Type B pancreatic cell (in vitro differentiated cells): ENCODE measurements at places on chromosomes 13 and 19. TPM values are rescaled to one million over a fixed set of nuclear protein-coding genes. Genes with fewer than 3 reads are reported as not detected.

Gene C13orf42
- total RNA-seq, result not detected in 2 replicates

Gene GARIN5A
- total RNA-seq, result 1.9 and 5.2 TPM in 2 replicates

Gene SLC10A2
- 1.7 and 3.0 TPM in 2 replicates for total RNA-seq

Gene RHPN2
- 31.6 and 81.6 TPM in 2 replicates for total RNA-seq

Gene MED26
- 12.5 and 12.8 TPM in 2 replicates for total RNA-seq

Gene CBLC
- total RNA-seq, result 13.9 and 37.7 TPM in 2 replicates

Gene CPT1C
- 7.8 and 65.0 TPM in 2 replicates for total RNA-seq

Gene RTBDN
- total RNA-seq, result not detected in 2 replicates

Gene PGLYRP2
- not detected in 2 replicates for total RNA-seq

Gene FAM83E
- 6.1 and 8.1 TPM in 2 replicates for total RNA-seq

Gene ATP1A3
- 5.6 TPM in 1 of 2 replicates, not detected in the other for total RNA-seq

Gene REEP6
- total RNA-seq, result 17.3 and 34.5 TPM in 2 replicates

Gene CYP2F1
- total RNA-seq, result not detected in 2 replicates

Gene PSG1
- total RNA-seq, result not detected in 2 replicates

Gene PDE4C
- total RNA-seq, result 0.33 and 0.89 TPM in 2 replicates

Gene NDUFA13
- 396 and 419 TPM in 2 replicates for total RNA-seq

Gene ADGRE3
- not detected in 2 replicates for total RNA-seq

Gene ADM5
- total RNA-seq, result 1.7 and 3.2 TPM in 2 replicates

Gene SPHK2
- 44.0 and 47.1 TPM in 2 replicates for total RNA-seq

Gene ATP8B3
- total RNA-seq, result 0.48 and 1.5 TPM in 2 replicates

Gene ZNF486
- 15.3 TPM in 2 replicates for total RNA-seq

Gene IGFL3
- total RNA-seq, result not detected in 2 replicates

Gene GNG7
- total RNA-seq, result 3.8 and 12.2 TPM in 2 replicates

Gene NTF4
- total RNA-seq, result 3.9 and 5.2 TPM in 2 replicates

Gene PTPRH
- 3.9 and 4.3 TPM in 2 replicates for total RNA-seq

Gene SEMA6B
- 1.7 and 9.5 TPM in 2 replicates for total RNA-seq

Gene CYP2A6
- total RNA-seq, result not detected in 2 replicates

Gene BEST2
- 0.14 TPM in 1 of 2 replicates, not detected in the other for total RNA-seq

Gene C19orf85
- not detected in 2 replicates for total RNA-seq

Gene TNFSF13B
- 0.45 and 1.8 TPM in 2 replicates for total RNA-seq

Gene ACP4
- not detected in 2 replicates for total RNA-seq

Gene CDX2
- 11.3 and 31.8 TPM in 2 replicates for total RNA-seq

Gene CBY2
- not detected in 2 replicates for total RNA-seq

Gene GRIK5
- 1.8 and 5.8 TPM in 2 replicates for total RNA-seq

Gene TEX29
- total RNA-seq, result 0.62 and 0.92 TPM in 2 replicates

Gene MEF2B
- 1.5 and 1.6 TPM in 2 replicates for total RNA-seq

Gene SHISA7
- total RNA-seq, result 0.05 and 0.22 TPM in 2 replicates

Gene ZNF616
- total RNA-seq, result 18.7 and 26.5 TPM in 2 replicates

Gene NECTIN2
- total RNA-seq, result 123 and 203 TPM in 2 replicates

Gene CCDC70
- not detected in 2 replicates for total RNA-seq

Gene SIGLEC8
- total RNA-seq, result not detected in 2 replicates

Gene RNF113B
- not detected in 2 replicates for total RNA-seq

Gene ZNF324B
- 9.3 and 12.7 TPM in 2 replicates for total RNA-seq

Gene MYPOP
- 8.0 and 8.5 TPM in 2 replicates for total RNA-seq

Gene KLF1
- total RNA-seq, result not detected in 2 replicates

Gene SYT5
- 5.0 and 9.1 TPM in 2 replicates for total RNA-seq

Gene MUC16
- 119 and 342 TPM in 2 replicates for total RNA-seq

Gene SPACA6
- 12.8 and 28.7 TPM in 2 replicates for total RNA-seq

Gene ZNF83
- 76.2 and 81.0 TPM in 2 replicates for total RNA-seq

Gene ITGBL1
- total RNA-seq, result 0.14 TPM in 2 replicates
